Activated CD8-positive, alpha-beta memory T cell treated with anti-CD3 and anti-CD28 coated beads, Interleukin-2, amount 50 U/mL, for 4 hours (primary cell): ENCODE measurements at places on chromosomes 11 and 22.

GRCh38 chr11:131278472-131278871 is 91.9 kb upstream of the NTM start:
- DNase-seq = no peak

- DNase-seq = peak; percentile 50
Measured at GRCh38 chr22:40728731-40729189, 49.5 kb downstream of the MCHR1 start.

- DNase-seq = no peak
Measured at GRCh38 chr11:44434191-44434590, 124.3 kb upstream of the ALX4 start.

- no peak for DNase-seq
Measured at GRCh38 chr11:84800755-84801346, 826.3 kb downstream of the DLG2 start.

GRCh38 chr11:6586434-6587359 is 16.7 kb downstream of the RRP8 start:
- DNase-seq = no peak

- no peak for DNase-seq
Measured at GRCh38 chr22:43964314-43964857, 9.1 kb downstream of the SAMM50 start.

- no peak for DNase-seq
Measured at GRCh38 chr11:132898021-132898420, 634.3 kb downstream of the OPCML start.

DNA sequence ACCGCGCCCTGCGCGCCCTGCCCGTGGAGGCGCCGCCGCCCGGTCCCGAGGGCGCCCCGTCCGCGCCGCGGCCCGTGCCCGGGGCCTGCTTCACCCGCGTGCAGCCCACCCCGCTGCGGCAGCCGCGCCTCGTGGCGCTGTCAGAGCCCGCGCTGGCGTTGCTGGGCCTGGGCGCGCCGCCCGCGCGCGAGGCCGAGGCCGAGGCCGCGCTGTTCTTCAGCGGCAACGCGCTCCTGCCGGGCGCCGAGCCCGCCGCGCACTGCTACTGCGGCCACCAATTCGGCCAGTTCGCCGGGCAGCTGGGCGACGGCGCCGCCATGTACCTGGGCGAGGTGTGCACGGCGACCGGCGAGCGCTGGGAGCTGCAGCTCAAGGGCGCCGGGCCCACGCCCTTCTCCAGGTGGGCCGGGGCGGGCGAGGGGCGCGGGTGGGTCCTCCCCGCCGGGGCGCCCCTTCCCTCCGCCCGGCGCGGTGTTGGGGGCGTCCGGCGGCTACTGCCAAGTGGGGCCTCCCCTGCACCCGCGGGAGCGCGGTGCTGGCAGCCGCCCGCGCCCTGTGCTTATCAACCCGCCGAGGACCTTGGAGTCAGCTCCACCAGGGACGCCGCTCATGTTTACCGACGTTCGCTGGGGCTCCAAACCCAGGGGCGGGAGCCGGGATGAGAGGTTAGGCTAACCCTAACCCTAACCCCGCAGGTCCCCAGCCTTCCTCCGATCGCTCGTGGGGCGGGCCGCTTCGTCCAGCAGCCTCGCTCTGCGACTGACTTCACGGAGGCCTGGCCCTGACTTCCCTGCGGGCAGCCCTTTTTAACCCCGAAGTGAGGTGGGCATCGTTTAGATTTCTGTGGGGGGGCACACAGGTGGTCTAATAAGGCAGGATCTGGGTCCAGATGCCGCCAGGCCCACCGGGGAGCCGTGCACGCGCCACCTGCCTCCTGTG is 649 bp downstream of the SELENOO start:
- DNase-seq = no peak

DNA sequence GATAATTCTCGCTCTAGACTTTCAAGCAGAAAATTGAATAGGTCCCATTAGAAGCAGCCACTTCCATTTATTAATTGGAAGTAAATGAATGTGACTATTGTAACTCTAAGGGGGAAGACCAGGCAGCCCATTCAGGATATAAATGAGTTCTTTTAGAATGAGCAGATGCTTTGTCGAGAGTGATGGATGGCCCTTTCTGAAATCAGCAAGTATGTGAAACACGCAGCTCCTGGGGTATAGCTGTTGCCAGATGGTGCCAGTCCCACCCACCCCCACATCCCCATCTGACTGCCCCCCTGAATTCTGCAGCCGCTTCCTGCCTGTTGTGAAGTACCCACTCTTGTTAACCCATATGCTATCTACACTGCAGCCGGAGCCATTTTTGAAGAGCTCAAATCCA is 3.7 kb downstream of the SLC15A3 start:
- no peak for DNase-seq

GRCh38 chr11:128767591-128768001 is 73.7 kb downstream of the FLI1 start:
- no peak for DNase-seq

DNA sequence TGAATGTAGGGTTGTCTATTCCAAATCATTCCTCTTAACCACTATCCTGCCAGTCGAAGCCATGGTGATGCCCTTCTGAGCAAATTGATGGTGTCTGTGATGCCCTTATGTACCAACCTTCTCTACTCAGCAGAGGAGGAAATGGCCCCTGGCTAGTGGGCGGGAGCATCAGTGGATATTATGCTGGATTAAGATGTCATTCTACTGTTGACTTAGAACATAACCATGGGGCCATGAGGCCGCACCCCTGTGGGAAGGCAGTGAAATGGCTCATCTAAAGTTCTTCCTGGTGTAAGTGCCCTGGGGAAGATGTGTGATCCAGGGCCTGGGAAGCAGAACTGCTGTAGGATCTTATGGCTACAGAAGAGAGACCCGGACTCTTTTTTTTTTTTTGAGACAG is 20.7 kb upstream of the P2RY2 start:
- DNase-seq = no peak

- no peak for DNase-seq
Measured at GRCh38 chr22:43260331-43261231, 73.6 kb upstream of the TTLL12 start.

GRCh38 chr22:25282671-25283561 is 63.5 kb downstream of the CRYBB2 start:
- no peak for DNase-seq

DNA sequence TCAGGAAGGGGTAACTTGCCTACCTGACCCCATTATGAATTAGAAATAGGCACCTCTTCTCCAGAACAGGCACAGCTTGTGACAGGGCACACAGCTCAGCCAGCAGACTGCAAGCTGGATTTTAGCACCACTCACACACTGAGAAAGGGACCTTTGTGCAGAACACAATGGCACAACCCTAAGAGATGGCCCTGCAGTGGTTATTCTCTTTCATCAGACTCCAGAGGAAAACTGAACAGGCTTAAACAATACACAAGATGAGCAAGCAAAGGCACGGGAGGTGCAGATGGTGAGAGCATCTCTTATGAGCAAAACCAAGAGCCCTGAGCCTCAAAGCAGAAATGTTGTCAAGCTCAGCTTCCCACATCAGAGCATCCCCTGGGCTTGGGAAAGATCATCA is 93.8 kb upstream of the LRRC55 start:
- no peak for DNase-seq

GRCh38 chr22:41899110-41899509 is 15.8 kb downstream of the SHISA8 start:
- DNase-seq = no peak

DNA sequence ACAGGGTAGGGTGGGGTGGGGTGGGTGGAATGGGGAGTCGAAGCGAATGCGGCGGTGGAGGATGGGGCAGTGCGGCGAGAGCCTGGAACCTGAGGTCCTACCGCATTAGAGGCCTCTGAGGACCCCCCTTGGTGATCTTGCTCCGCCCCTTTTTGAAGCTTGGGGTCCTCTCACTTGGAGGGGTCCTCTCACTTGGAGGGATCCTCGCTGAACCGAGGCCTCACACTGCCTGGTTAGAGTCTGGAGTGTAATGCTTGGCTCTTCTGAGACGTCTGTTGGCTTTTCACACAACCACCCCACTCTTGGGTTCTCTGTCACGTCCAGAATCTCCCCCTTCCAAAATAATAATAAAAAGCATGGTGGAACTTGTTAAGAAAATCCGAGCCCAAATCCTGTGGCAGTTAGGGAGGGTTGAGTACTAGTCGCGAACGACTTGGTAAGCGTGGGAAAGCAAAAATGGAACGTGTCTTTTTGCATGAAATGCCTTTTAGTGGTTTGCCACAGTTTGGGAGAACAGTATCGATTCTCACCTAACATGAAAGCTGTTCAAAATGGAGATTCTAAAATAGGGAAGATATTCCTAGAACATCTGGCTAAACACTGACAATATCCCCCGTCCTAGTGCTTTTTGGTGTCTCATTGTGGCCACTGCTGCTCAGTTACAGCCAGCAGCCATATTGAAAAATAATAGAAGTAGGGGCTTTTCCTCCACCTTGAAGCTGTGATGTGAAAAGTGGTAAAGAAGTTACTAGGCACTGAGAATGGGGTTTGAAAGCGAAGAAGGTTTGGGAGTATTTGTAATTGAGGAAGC is 822 bp downstream of the RBX1 start:
- DNase-seq = no peak

- DNase-seq = no peak
Measured at GRCh38 chr22:17974087-17974486, 50.3 kb downstream of the MICAL3 start.

- DNase-seq = no peak
Measured at GRCh38 chr22:24330636-24331035, 60.0 kb downstream of the SPECC1L start.

GRCh38 chr11:117089685-117090084 is 8.5 kb downstream of the SIK3 start:
- DNase-seq = no peak

GRCh38 chr22:44406341-44407170 is 91.5 kb downstream of the RTL6 start:
- no peak for DNase-seq

DNA sequence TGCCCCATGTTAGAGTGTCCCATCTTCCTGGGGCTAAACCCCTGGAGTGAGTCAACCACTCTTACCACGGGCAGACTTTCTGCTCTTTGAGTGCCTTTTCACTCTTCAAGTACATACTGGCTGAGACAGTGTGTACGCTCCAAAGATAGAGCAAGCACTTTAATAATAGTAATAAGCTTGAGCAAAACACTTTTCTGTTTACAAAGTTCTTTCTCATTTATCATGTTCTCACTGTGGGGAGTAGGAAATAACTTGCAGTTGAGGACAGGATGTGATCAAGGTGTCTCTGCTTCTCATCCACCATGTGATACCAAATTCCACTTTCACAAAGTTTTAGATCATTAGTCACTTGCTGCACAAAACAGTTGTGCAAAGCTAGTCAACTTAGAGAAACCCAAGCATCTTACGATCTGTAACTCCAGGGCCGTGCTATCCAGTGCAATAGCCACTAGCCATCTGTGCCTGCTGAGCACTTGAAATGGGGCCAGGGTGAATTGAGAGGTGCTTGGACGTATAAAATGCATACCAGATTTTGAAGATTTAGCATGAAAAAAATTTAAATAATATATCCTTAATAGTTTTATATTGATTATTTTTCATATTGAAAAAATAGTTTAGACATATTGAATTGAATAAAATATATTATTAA is 135.3 kb downstream of the KIF18A start:
- DNase-seq = no peak

GRCh38 chr11:91563176-91563575 is 661.4 kb upstream of the FAT3 start:
- no peak for DNase-seq

GRCh38 chr11:72244060-72244360 is at the start of gene PHOX2A:
Gene PHOX2A, minus strand, starts transcription at chr11:72244176. Its CDS starts 172 bp downstream, at chr11:72244004.
- no peak for DNase-seq

GRCh38 chr11:2700415-2701211 is 819 bp upstream of the KCNQ1OT1 start:
- peak; percentile 28 for DNase-seq

DNA sequence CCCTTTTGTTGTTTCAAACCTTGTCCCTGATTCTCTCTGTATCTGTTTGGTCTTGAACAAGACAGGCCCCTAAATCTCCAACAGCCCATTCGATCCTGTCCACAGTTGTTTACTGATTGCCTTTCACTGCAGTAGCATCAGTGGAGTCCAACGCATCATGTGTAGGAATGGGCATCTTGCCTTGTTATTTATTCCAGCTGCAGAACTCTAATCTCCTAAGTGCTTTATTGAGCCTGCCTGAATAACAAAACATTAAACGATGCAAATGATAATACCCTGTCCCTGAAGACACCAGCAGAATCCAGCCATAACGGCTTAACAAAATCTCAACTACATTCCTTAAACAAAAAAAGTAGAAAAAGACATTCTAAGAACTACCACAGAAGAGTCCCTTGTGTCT is 50.1 kb downstream of the SLC35F2 start:
- no peak for DNase-seq

GRCh38 chr11:101129203-101129943 is at the start of gene PGR:
Gene PGR, minus strand, starts transcription at chr11:101129813. Its CDS starts 743 bp downstream, at chr11:101129070.
- DNase-seq = no peak

DNA sequence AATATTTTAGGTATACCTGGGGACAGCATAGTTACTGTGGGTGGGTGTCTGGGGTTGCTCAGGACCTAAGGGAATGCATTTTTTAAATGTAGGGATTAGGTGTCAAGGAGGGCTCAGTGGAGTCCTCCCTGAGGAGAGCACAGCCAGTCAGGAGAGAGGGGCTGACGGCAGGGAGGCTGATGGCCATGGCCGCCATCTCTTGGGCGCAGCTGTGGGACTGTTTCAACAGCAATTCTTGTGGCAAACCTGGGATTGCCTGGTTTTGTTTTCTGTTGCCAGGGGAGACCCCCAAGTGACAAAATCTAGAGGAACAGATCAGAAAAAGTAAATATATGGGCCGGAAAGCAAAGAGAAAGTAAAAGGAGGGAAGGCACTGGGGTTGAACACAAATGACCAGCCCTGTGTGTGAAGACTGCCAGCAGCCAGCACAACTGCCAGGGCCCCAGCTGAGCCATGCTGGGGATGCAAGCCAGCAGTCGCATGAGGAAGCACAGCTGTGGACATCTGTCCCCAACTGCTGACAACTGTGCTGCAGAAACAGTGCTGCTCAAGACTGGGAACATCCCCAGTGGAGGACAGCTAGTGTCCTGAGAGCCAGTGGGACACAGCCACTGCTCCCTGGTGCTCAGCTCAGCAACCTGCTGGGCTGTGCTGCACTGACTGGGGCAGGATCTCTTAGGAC is 10.5 kb downstream of the MIF start:
- DNase-seq = no peak

GRCh38 chr11:20627026-20627425 is 27.6 kb downstream of the SLC6A5 start:
- DNase-seq = no peak

GRCh38 chr11:117643606-117644300 is 153.3 kb downstream of the DSCAML1 start:
- DNase-seq = no peak

GRCh38 chr11:66617155-66617834 is 865 bp downstream of the RBM14 start:
- DNase-seq = no peak

GRCh38 chr11:122656631-122657101 is 1.1 kb downstream of the UBASH3B start:
- peak; percentile 43 for DNase-seq

- DNase-seq = no peak
Measured at GRCh38 chr11:70528046-70528793, 129.9 kb downstream of the CTTN start.

- DNase-seq = no peak
Measured at GRCh38 chr22:44200451-44200850, 19.7 kb downstream of the PARVG start.
